ENCODE measurements at places on chromosomes 1 and 21. TPM values are rescaled to one million over a fixed set of nuclear protein-coding genes. Genes with fewer than 3 reads are reported as not detected.

Gene EFNA1
- 74.2 TPM for total RNA-seq

Gene HAO2
- total RNA-seq: 30.5 TPM

Gene CYP4A11
- total RNA-seq: 22.1 TPM

Gene WNT9A
- 2.0 TPM for total RNA-seq

Gene OR2M5
- not detected for total RNA-seq

Gene BRWD1
- total RNA-seq: 96.7 TPM

Gene OR2M4
- not detected for total RNA-seq

Gene HMGCS2
- total RNA-seq: 36.5 TPM

Gene KRTAP19-5
- not detected for total RNA-seq

Gene PIGP
- 20.6 TPM for total RNA-seq

Gene C21orf58
- total RNA-seq: 10.9 TPM

Gene TMEM125
- 9.1 TPM for total RNA-seq

Gene RGS18
- total RNA-seq: 4.0 TPM

Gene MATN1
- 0.47 TPM for total RNA-seq

Gene LRRC8B
- total RNA-seq: 8.3 TPM

Gene SMCP
- total RNA-seq: not detected

Gene MANEAL
- 5.8 TPM for total RNA-seq

Gene RSPO1
- 2.2 TPM for total RNA-seq

Gene RIMKLA
- total RNA-seq: 0.35 TPM

Gene DMRTA2
- total RNA-seq: not detected

Gene LRRC8C
- total RNA-seq: 6.5 TPM

Gene SPATA46
- total RNA-seq: not detected

Gene ITGB2
- 39.2 TPM for total RNA-seq

Gene SLC2A1
- total RNA-seq: 274 TPM

Gene VWA1
- 54.3 TPM for total RNA-seq

Gene ELAPOR1
- 2.1 TPM for total RNA-seq

Gene APCS
- total RNA-seq: not detected

Measured in metanephros (tissue), 2 donors.